NCI-H187 treated with DMSO at 0.1 percent for 48 hours (cell line): ENCODE measurements at places on chromosomes 16 and 17.
A peak's percentile ranks its signal among the peaks of the same experiment; 100 is the strongest.

DNA sequence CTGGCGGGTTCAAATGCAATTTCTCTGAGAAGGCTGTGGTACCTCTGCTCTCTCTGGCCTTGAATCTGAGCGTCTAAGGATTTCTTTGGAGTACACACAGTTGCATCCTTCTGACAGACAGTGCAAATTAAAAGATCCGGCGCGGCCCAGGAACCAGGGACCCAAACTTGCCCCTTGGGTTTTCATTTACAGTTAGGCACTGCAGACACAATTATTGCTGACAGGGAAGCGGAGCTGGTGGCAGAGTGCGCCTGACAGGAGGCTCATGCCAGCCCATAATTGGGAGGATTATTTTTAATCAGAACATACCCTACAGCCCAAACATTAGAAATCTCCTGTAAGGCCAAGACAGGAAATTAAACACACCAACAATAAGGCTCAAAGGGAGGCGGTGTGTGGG, 1023.4 kb upstream of the RBFOX1 start:
- DNase-seq, result no peak

- DNase-seq, result no peak
These were observed 969.7 kb downstream of the CDH11 start for GRCh38 chr16:64151990-64152767.

- DNase-seq, result no peak
These were observed 2.2 kb downstream of the GRB7 start for GRCh38 chr17:39739885-39740356.

- no peak for DNase-seq
These were observed 12.9 kb downstream of the SYCE1L start for GRCh38 chr16:77211880-77212740.

DNA sequence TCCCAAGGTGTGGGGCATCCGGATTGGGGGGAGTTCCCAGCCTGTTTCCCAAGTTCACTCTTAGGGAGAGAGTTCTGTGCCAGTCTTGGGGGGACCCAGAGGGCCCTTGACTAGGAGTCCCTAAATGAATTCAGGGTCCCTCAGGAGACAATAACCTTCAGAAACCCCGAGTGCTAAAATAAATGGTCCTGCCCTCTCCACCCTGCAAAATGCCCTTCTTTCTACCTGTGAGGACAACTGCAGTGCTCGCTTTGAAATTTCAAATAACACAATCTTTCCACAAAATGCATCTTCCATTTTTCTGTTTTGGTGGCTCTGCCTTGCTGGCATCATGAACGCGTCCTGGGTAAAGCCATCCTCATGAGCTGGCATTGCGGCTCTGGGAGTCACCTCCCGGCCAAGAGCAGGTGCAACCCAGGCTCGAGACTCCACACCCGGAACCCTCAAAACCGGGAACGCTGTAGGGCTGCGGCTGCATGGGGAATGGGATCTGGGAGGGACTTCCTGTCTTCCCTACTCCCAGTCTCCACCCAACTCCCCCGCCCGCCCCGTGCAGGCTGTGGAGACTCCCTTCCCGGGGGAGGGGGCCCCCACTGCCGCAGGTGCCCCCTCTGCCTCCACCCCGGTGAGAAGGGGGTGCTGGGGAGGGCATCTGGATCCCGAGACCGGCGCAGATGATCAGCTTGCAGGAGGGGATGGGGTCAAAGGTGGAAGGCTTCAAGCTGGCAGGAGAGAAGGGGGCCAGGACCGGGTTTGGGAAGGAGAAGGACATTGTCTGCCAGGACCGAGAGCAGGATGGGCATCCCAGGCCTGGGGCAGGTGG, at the start of gene ZNF205:
ZNF205 (plus strand) TSS at position 529 of the 823 bp plus-strand sequence. CDS start 845 bp downstream, outside the sequence.
- DNase-seq, result peak; percentile 53

DNA sequence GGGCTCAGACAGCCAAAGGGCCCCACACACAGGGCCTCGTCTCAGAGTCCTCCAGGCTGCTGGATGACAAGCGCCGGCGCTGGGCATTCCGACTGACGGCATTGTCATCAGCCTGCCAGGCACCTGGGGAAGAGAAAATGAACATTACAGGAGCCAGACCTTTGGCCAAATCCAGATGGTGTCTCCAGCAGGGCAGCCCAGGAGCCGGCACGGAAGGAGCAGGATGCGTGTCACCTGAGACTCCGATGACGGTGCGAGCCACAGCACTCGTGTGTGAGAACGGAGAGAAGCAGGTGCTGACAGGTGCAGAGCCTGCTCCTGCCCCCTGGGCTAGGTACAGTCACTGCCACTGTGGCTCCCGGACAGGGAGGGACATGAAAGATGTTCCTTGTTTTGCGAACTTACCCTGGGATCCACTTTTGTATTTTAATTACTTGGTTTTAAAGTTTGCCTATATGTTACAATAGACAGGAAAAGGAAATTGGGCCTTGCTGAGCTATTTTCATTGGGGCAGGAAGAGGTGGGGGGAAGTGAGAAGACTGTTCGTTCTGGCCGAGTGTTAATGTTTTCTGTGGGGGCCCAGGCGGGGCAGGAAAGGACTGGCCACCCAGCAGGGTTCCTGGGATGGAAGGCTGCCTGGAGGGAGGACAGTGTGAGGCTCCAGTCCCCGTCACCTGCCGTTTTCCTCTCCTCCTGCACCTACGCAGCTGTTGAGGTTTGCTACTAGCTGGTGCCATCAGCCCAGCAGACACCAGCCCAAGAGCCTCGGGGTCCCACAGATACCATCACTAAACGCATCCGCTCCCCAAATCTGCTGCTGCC, 4.4 kb upstream of the FOXJ1 start:
- no peak for DNase-seq

- DNase-seq, result no peak
These were observed 1.2 kb downstream of the PCGF2 start for GRCh38 chr17:38746849-38747462.

- no peak for DNase-seq
These were observed 2.4 kb downstream of the USH1G start for GRCh38 chr17:74920642-74921025.

- DNase-seq, result no peak
These were observed 7.3 kb upstream of the CPHXL start for GRCh38 chr16:75733305-75734211.

DNA sequence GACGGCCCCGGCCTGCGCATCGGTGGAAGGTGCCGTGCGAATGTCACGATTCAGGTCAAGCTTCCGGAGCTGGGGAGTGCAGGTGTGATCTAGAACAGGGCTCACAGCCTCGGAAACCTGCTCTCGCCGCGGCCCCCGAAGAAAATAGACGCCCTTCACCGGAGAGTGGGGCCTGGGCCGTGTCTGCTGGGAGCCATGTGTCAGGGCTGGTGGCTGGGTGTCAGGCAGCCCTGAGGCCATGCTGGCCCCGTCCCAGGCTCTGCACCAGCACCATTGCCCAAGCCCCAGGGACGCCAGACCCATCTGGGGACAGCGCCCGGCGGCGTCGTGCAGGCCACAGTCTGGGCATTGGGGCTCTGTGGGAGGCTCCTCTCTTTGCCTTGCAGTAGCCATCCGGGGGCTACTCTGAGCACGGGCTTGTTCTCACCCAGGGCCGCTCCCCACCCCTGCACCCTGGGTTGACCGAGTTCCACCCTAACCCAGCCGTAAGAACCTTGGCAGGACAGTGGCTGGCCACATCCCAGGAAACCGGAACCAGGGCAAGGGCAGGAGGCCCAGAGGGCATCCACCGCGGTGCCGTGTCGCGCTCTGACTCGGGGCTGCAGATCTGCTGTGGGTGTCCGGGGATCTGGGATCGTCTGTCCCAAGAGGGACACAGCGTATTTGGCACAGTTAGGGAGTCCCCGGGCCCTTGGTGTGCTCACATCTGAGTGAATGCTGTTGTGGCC, 5.3 kb upstream of the NUDT16L1 start:
- no peak for DNase-seq

GRCh38 chr17:18990331-18990730, 14.2 kb downstream of the FAM83G start:
- DNase-seq, result no peak

GRCh38 chr17:27473190-27473747, 17.0 kb downstream of the KSR1 start:
- DNase-seq, result no peak

DNA sequence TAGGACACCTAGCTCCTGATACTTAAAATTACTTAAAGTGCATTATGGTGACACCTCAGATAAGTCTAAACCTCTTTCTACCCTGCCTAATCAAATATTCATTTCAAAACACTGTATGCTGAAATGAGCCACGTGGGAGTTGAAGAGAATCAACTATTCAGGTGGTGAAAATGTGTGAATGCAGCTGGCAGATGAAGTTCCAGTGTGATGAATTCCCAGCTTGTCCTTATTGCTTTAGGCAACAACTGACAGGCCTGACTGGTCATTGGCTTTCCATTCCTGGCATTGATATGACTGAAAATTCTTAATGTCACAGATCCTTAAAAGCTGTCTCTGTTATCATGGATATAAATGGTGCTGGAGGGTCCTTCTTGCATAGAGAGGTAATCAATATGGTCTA, 301.9 kb upstream of the TBX2 start:
- no peak for DNase-seq

DNA sequence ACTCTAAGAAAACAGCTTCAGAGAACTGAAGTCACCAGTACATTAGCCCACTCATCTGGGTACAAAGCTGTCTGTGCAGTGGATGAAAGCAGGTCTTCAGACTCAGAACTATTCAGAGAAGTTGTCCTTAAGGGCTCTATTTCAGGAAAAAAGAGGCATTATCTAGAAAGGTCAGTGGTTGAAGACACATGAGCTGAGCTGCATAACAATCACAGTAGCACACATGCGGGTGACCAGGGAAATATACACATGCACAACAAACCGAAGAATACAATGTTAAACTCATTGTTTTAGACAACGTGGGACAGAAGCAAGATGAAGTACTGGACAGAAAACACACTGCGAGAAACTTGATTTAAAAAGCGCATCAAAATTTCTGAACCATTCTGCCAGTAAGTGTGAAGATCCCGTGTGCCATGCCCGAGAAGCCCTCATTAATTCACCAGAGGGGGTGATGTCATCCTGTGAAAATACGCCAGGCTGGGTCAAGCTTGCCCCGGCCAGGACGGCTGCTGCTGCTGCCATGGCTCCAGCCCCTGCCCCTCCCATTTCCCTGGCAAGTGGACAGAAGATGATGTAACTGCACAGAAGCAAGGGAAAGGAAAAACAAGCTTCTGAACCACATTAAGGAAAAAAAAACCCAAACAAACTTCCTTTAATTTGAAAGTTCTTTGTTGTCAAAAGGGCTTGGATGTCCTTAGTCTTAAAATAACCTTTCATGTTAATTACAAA, 10.1 kb downstream of the DYNC1LI2 start:
- no peak for DNase-seq

- no peak for DNase-seq
These were observed 48.5 kb downstream of the HAPSTR1 start for GRCh38 chr16:9139965-9140364.

DNA sequence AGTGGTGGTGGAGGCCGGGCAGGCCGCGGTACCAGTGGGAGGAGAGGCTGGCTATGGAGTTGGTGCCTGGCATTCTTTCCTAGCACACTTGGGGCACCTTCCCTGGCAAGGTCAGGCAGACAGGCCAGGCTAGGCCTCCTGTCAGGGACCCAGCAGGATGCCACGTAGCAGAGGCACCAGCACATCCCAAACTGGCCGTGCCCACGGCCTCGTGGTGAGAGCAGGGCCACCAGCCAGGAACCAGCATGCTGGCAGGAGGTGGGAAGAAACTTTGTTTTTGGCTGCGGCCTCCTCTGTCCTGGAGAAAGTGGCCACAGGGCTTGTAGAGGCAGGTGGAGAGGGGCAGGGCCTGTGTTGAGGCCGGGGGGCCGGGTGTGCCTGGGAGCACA, 57.6 kb upstream of the CBFA2T3 start:
- no peak for DNase-seq

DNA sequence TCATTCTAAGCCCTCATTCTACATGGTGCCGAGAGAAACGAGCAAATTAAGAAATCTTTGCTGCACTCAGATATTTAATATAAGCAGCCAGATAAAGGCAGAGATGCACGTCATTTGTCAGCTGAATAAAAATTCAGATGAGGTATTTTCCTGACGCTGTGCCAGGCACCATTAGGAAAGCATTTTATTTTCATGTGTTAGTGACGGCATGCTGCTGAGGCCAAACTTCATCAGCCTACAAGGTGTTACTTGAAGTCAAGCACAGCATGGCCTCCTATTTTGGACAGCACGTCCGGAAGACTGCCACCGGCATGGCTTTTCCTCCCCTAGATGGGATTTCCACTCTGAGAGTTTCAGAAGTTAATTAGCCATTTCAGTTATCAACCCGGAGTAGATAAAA, 70.3 kb downstream of the IRX3 start:
- DNase-seq, result no peak

GRCh38 chr16:86037999-86038925, 139.3 kb downstream of the IRF8 start:
- no peak for DNase-seq

DNA sequence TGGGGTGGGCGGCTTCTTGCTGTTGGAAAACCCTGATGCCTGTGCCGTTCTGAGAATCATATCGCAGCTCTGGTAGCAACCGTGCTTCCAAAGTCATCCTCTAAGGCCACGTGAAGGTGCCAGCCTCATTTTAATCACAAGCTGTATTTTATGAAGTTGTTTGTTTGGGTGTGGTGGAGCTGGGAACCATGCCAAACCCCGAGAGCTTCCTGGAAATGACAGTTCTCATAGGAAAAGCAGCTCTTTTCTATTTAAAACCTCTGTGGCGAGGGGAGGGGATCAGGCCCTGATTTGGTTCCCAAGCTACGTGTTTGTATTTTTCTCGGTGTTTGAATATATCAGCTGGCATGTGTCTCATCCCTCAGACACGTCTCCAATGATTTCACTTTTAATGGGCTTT, 21.7 kb downstream of the KNOP1 start:
- DNase-seq, result no peak

GRCh38 chr16:88878356-88878755, 11.9 kb upstream of the PABPN1L start:
- no peak for DNase-seq

- DNase-seq, result no peak
These were observed 60.7 kb downstream of the ARSG start for GRCh38 chr17:68352041-68352440.

GRCh38 chr17:8630227-8630801, at the start of gene MYH10:
MYH10 (minus strand) TSS chr17:8630725; CDS start chr17:8623246, 7,479 bp downstream.
- DNase-seq, result no peak

- DNase-seq, result peak; percentile 51
These were observed 30.0 kb downstream of the HNF1B start for GRCh38 chr17:37714897-37715296.

DNA sequence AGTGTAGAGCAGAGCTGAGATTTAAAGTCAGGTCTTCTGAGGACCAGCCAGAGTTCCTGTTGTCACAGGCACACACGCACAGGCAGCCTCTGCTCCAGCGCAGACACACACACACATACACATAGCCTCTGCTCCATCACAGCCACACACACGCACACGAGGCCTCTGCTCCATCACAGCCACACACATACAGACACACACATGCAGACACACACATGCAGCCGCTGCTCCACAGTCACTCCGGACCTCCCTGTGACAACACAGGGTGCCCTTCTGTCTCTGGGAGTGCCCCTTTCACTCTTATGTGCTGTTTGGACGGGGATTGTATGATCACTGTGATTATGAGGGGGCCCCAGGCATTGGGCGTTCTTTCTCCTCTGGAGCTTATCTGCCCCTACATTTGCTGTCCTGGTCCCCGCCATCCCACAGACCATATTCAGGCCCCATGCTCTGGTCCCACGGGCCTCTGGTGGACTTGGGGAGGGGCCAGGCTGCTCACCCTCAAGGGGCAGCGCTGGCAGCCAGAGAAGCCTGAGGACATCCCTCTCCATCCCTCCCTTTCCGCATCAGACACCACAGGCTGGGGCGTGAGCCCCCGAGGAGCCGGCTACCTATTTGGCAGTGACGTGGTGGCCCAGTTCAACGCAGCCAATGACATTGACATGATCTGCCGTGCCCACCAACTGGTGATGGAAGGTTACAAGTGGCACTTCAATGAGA, 7.5 kb downstream of the TBX6 start:
- no peak for DNase-seq
